Fibroblast of skin of right biceps (primary cell): ENCODE measurements at places on chromosomes 12 and 14.
A peak's percentile ranks its signal among the peaks of the same experiment; 100 is the strongest.

DNA sequence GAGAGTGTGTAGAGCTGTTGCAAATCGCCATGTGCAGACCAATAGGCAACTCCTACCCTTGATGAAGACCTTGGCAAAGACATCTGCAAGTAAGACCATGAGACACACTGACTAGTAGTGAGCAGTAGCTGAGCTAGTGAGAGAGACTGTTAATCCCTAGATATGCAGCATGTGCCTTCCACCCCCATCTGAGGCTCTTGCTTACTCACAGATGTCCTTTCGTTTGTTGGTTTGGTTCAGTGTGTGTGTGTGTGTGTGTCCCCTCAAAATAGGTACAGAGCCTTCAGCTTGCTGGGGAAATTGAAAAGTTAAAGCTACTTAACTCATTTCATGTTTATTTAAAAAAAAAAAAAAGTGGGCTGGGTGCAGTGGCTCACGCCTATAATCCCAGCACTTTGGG, 37.6 kb downstream of the MYF5 start:
- no peak for DNase-seq

GRCh38 chr14:77242752-77243151, 28.3 kb downstream of the NGB start:
- DNase-seq = no peak

DNA sequence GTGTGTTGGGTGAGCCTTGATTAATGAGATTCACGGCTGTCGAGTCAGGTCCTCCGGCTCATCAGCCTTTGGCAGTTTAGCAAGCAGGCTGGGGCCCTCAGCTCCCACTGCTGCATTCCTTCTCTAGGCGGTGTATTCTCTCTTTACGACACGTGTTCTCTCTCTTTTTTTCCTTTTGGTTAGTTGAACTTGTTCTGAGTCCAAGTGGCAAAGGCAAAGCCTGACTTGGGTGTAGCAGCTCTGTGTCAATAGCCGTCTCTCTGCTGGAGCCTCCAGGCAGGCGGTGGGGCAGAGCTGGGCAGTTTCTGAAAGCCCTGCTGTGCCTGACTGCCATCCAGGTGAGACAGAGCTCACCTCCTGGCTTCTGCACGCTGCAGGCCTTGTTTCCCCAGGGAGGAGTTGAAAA, 46.6 kb downstream of the SUSD6 start:
- peak; percentile 40 for DNase-seq

GRCh38 chr12:4178424-4179170, 95.0 kb upstream of the CCND2 start:
- DNase-seq = no peak

DNA sequence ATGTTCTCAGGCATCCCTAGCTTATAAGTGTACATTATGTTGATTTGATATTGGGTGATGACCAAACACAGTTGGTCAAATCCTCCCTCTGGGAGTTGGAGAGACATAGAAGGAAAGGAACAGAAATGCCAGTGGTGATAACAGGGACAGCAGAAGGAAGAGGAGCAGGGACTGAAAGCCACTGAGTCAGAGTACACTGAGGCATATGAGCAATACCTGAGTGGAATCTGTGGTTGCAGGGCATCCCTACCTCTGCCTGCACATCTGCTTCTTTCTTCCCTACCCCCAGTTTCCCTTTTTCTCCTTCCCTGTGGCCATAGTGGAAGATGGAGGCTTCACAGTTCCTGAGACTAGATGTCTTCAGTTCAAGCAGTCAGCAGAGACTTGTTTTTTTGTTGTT, 44.9 kb downstream of the BICD1 start:
- DNase-seq = no peak

GRCh38 chr12:30021051-30021833, 237.5 kb upstream of the TMTC1 start:
- DNase-seq = peak; percentile 53

GRCh38 chr12:22979854-22980469, 355.0 kb downstream of the ETNK1 start:
- DNase-seq = no peak
